ENCODE measurements at places on chromosomes 4 and X.

DNA sequence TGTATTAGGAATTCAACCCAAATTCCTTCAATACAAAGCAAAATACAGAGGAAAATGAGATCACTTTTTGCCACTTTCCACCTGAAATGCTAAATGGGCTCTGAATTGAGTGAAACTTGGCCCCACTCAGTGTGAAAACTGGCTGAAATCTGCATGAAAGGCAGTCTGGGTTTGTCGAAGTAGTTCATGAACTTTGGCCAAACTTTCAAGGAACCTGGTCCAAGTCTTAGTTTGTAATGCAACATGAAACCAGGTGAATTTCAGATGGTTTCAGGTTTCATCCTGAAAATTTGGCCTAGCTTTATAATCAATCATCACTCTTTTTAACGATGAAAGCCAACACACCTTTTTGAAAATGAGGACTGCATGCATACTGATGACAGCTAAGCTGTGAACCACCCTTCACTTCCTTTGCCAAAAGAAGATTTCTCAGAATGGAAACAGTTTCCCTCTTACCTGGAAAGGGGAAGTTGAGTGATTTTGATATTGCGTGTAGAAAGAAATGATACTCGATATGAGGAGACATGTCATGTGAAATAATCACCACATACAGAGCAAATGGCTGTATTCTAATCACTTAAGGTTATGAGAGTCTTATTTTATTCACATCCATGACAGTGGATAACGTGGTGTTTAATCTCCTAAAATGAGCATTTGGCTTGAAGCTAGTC lies 209.9 kb upstream of the ETNPPL start:
- DNase-seq, result peak; percentile 1

DNA sequence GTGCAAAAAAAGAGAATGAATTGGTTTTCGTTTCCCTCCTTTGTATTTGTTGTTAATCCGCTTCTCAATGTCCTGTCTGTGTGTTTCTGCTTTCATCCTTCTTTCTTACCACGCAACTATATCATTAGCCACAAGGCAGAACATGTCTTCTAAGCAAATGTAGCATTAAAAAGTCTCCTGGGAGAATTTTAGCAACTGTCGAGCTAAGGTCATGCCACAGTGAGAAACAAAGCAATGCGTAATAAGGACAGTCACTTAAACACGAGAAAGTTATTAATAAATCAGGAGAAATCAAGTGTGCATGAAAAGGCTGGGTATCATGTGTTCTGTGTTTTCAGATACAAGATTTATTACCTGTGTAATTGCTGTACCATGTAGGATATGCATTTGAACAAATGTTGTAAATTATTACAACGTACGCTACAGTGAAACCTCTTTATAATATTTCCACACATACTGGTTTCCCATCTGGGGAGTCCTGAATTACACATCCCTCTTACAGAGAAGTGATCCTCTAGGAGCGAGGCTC lies 890.8 kb downstream of the TRIML1 start:
- DNase-seq, result no peak

DNA sequence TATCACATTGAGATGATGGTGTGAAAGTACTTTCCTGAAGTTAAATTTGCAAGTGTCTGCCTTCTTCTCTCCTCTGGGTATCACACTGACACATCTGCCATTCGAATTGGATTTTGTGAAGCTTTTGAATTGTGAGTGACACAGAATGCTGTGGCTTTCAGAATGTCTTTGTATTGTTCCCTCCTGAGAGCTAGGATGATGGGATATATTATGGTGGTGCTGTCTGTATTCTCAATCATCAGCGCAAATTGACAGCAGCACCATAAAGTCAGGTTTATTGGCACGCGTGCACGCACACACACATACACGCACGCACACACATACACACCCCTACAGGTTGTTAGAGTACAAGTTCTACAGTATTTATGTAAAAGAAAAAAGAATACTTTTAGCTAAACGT lies 143.3 kb downstream of the AWAT2 start:
- DNase-seq, result no peak

GRCh38 chr4:173448608-173449379 lies 49.9 kb upstream of the SCRG1 start:
- no peak for DNase-seq

DNA sequence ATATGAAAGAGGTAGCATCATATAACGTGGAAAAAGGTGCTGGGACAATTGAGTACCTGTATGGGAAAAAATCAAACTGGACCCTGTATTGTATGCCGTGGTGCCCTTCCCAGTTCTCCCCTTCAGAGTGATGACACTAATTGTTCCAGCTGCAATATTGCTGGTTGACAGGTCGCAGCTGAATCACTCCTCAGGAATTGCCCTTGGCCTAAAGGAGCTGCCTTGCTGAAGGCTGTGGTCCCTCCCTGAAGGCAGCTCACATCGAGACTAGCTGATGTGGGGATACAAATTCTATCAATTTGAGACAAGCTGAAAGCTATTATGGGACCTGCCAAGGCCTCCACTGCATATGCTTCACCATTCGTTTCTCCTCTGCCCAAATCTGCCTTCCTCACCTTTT lies 39.3 kb upstream of the CXCL8 start:
- no peak for DNase-seq

GRCh38 chrX:368811-369562 lies 17.7 kb downstream of the PPP2R3B start:
- DNase-seq, result no peak

GRCh38 chrX:133538148-133538547 lies 122.9 kb upstream of the GPC4 start:
- no peak for DNase-seq

GRCh38 chrX:110428144-110428543 lies 69.5 kb downstream of the RTL9 start:
- DNase-seq, result no peak

GRCh38 chrX:48776818-48777439 lies 9.5 kb upstream of the GATA1 start:
- no peak for DNase-seq

GRCh38 chr4:176137631-176138030 lies 57.8 kb downstream of the SPATA4 start:
- DNase-seq, result no peak

DNA sequence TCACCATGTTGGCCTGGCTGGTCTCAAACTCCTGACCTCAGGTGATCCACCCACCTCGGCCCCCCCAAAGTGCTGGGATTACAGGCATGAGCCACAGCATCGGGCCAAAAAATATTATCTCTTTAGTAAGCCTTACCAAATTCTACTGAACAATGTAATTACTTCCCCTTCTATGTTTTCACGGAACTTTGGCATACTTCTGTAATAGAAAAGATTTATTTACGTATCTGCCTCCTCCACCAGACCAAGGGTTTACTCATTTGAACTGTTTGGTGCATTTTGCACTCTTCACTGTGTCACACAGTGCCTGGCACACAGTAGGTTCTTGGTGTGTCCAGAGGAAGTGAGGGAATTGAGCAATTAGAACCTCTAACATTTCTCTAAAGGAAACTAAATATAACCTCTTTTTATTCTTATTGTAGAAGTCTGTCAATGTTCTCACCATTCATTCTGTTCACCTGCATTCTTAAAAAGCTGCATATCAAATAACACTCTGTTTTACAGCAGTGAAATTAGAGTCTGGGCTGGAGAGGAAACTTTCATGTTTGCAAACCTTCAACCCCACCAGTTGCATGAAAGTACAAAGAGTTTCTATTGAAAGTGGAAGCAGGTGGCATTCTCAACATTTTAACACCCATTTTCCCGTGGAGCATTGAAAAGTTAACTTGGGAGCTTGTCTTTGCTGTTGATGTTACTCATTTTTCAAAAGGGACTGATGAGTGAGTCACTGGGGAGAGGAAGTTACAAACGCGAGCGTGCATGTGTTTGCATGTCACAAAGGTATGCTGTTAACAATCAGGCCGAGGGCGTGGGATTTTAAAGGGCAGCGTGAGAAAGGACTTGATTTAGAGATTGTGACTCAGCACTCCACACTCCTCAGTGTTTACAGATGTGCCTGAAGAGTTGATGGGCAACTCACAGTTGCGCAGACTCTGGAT lies 314.1 kb downstream of the STK32B start:
- no peak for DNase-seq

DNA sequence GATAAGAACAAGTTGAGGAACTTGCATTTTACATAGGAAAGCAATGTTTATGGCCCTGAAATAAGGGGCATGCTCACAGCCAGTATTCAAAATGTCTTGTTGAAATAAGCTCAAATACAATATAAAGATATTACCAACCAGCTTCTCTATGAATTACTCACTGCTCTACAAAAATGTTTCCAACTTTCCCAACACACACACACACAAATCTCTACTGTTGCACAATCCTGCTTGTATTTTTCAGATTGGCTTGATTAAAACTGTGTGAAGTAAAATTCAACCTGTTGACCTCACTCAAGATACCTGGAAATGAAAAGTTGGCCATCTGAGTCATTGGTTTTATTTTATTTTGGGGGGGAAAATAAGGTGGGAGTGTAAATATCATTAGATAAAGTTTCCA lies 128.6 kb downstream of the CHIC2 start:
- DNase-seq, result no peak

DNA sequence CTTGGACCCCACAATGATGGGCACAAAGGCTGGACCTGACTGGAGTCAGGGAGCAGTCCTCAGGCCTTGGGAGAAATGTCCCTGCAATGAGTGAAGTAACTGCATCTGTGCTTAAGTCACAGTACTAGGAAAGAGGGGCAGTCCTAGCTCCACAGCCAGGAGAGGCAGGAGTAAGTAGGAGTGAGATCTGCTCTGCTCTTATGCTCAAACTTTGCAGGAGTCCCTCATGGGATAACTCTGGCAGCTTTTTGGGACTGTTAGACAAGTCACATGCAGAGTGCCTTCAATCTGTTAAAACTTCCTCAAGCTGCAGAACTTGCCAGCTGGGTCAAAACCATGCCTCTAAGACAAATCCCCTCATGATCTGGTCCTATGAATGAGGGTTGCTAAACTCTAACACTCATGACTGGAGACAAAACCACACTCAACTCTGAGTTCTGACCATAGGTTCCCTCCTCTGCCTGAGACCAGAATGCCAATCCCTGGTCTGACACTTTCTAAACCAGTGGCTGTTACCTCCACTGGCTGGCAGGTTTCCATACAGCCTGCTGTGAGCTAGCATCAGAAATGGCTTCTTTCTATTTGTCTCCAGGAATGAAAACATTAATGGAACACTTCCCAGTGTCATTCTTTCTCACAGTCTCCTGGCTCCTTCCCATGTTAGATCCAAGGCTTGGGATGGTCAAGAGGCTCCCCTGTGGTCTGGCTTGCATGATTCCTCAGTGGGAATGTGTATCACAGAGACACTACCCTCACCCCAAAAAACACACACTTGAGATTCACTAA lies 819.3 kb downstream of the PCDH7 start:
- no peak for DNase-seq

DNA sequence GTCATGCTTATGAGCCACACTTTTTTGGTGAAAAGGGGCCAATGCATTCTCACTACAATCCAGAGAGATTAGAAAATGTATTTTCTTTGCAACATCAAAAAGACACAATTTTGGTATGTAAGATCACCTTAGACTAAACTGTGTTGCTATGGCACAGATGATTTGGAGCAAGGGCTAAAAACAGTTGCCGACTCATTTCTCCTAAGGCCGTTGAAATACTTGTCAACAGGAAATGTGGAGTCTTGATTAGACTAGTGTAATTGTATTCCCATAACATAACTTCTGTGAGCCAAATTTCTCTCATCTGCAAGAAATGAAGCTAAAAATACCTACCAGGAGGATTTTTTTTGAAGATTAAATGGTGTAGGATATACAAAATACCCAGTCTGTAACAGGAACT lies 2547.7 kb downstream of the ARAP2 start:
- DNase-seq, result no peak

DNA sequence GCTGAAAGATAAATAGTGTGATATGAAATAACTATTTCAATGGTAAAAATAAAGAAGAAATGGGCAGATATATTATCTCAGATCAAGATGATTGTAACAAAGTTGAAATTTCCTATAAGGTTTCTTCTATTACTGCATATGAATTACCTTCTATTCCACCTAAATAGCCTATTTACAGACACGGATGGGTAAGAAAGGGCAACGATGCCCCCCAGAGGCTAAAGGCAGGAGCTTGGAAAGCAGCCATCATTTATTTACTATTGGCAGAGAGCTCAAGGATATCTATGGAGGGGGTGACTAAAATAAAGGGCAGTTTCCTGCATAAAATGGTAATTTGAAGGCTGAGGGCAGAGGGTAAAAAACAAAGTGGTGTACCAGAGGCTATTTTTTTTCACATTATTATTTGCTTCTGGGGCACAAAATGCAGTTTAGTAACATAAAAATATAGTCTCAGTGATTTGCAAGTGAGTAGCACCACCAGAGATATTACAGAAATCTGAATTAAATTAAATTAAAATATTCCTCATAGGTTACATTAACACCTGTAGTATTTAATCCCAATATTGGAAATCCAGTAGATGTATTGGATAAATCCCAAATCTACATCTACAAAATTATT lies 123.1 kb downstream of the BTC start:
- peak; percentile 52 for DNase-seq

- no peak for DNase-seq
Observed at GRCh38 chr4:150342945-150343344, 239.0 kb upstream of the MAB21L2 start.

GRCh38 chrX:135087867-135088266 lies 32.5 kb downstream of the ETDB start:
- DNase-seq, result no peak

GRCh38 chr4:188143731-188144130 lies 4.5 kb downstream of the TRIML1 start:
- no peak for DNase-seq

DNA sequence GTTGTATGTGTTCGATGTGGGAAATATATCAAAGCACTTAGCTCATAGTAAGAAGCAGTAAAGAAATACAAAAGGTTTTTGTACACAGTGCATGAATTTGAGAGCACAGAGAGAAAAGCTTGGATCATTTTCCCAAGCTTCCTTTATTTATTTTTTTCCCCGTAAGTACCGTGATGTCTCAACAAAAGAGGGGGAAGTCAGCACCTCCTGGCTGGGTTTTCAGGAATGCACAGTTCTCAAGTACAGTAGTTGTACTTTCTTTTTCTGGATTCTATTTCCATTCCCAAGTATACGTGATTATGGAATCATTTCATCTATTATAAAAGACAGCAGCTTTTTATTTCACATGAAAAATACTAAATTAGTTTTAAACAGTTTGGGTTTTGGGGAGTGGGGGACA lies 171.5 kb upstream of the EDNRA start:
- no peak for DNase-seq

- no peak for DNase-seq
Observed at GRCh38 chr4:147103403-147103946, 157.8 kb upstream of the TTC29 start.

- no peak for DNase-seq
Observed at GRCh38 chr4:140968371-140968770, 164.9 kb downstream of the RNF150 start.

DNA sequence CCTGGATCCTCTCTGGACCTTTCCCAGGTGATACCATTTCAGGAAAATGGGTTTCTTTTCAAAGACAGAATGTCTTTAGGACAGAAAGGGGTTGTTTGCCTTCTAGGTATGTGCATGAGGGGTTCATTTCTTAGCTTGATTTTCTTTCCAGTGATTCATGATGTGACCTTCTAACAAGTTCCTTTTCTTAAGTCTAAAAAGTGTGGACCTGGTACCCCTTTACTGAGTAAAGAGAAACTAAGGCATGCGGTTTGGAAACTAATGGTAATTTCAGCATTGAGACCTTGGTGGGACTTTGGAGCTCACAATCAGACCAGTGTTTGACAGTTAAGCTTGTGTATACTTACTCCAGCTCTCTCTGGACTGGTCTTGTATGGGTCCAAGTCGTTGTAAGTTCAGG lies 8.7 kb downstream of the ENOPH1 start:
- no peak for DNase-seq

Measured in CD4-positive, alpha-beta T cell treated with Interleukin-6 at 100 ng/mL for 8 hours (primary cell).